ENCODE measurements at places on chromosomes 4 and X. TPM values are rescaled to one million over a fixed set of nuclear protein-coding genes. Genes with fewer than 3 reads are reported as not detected.

GRCh38 chr4:73883306-73883705 lies 14.1 kb downstream of the CXCL1 start:
- DNase-seq, result no peak

DNA sequence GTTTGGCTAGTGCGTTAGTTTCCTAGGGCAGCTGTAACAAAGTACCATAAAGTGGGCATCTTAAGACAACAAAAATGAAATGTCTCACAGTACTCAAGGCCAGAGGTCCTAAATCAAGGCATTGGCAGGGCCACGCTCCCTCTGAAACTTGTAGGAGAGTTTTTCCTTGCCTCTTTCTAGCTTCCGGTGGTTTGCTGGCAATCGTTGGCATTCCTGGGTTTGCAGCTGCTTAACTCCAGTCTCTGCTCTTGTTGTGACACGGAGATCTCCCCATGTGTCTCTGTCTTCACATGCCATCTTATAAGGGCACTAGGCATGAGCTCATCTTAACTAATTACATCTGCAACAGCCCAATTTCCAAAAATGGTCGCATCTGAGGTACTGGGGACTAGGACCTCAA lies 362.0 kb upstream of the BOD1L1 start:
- DNase-seq, result no peak

- no peak for DNase-seq
Observed at GRCh38 chrX:10109695-10110094, 47.1 kb upstream of the CLCN4 start.

DNA sequence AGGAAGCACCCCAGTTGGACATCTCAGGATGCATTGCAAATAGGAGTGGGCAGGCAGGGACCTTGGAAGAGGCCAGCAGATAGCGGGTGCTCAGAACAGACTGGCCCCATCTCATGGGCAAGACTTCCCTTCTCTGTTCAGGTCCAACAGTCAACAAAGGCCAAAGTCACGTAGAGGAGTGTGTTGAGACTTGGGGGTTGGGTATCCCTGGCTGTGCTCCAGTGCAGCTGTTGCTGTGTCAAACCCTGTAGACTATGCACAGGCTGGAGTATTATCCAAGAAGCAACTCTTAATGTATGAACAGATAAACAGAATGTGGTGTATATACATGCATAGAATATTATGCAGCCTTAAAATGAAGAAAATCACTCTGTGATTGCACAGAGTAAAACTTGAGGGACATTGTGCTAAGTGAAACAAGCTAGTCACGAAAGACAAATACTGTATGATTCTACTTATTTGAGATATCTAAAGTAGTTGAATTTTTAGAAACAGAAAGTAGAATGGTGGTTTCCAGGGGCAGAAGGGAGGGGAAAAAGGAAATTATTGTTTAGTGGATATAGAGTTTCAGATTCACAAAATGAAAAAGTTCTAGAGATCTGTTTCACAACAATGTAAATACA lies 192.1 kb upstream of the LCORL start:
- DNase-seq, result no peak

GRCh38 chr4:150939530-150939929 lies 75.6 kb downstream of the LRBA start:
- no peak for DNase-seq

GRCh38 chrX:1452516-1453394 lies at the start of gene ASMTL:
ASMTL (minus strand) TSS chrX:1452909; CDS start chrX:1452840, 69 bp downstream.
- DNase-seq, result no peak

DNA sequence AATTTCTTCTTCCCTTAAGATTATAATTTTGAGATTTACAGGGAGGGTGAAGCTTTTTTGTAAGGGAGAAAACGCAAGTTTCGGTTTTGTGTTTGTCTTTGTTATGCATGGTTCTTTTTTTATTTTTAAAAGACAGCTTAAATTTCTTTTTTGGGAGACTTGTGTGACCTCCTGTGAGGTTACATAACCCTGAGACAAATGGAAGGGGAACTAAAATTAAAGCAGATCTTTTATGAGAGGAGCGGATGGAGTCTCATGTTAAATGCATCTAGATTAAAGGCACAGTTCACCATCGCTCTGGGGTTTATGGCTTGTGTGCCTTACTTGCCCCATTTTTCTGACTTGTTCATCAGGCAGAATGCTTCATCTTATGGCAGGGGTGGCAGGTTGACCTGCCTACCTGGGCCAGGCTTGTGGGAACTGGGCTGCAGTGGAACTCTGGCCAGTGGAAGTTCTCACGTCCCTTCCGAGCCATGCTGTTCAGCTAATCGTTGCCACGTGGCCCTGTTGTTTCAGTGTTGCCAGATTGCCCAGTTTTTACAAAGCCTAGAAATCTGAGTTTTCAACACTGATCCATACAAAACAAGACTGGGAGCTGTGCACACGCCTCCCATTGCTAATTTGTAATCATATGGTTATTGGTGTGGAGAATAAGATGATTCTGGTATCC lies 291.8 kb downstream of the ARHGAP10 start:
- DNase-seq, result no peak

- DNase-seq, result no peak
Observed at GRCh38 chrX:38080808-38081207, 74.5 kb downstream of the SYTL5 start.

DNA sequence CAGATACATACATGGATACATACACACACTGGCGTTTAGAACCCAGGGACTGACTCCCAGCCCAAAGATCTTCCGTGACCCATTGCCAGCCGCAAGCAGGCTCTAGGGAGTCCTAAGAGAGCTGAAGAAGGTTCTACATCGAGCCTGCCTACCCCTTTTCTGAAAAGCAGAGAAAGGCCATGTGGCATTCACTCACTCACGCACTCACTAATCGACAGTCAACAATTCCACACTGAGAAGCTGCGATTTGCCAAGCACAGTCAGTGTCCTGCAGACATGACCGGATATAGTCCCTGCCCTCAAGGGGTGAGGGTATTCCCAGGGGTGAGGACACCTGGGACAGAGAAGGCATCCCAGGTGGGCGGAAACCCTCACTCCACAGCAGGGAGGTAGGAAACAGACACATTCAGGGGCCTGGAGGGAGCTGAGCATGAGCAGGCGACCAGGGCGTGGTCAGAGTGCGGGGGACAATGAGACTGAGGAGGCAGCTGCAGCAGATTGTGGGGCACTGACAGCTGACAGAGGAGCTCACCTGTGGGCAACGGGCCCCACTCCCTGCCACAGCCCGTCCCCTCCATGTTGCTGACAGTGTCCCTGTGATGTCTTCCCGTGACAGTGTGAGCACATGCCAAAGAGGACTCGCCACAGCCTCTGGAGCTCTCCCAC lies 13.2 kb upstream of the MAN2B2 start:
- no peak for DNase-seq

DNA sequence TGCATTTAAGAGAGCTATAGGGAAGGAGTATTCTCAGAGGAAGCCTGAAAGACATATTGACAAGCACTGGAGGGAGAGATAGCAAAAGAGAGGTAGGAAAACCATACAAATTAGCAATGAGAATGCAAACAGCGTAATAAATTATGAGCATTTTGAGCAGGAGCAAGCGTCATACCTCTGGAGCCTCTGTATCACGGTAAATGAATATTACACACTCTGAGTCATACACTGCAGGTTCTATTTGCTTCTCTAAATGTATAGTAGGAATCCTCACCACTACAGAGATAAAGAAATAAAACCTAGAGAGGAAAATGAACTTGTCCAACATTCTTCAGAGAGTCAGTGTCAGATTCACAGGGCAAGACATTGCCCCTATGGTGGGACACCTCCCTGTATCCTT lies 46.4 kb upstream of the GABRE start:
- DNase-seq, result no peak

Gene OTUD6A
- not detected for total RNA-seq

Gene GPR34
- total RNA-seq, result 17.2 TPM

Gene CSAG1
- total RNA-seq, result not detected
